Osteoblast (primary cell): ENCODE measurements at places on chromosomes 5 and 9. TPM values are rescaled to one million over a fixed set of nuclear protein-coding genes. Genes with fewer than 3 reads are reported as not detected.

DNA sequence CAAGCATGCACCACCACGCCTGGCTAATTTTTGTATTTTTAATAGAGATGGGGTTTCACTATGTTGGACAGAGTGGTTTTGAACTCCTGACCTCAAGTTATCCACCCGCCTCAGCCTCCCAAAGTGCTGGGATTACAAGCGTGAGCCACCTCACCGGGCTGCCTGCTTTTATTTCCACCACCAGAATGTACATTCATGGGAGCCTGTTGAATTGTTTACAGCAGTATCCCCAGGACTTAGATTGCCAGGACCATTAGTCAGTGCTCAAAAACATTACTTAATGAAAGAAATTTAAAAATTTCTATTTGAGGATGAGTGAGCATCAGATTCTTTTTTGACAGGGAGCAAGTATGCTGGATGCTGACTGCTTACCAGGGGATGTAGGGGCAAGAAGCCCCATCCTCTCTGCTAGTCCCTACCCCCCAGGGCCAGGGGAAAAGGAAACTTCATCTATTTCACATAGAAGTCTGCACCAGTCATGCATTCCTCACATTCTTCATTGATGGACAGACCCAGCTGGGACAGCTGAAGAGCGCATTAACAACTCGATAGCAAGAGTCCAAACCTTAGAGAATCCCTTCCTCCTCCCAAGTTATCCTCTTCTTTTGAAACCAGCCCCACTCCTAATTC lies 10.3 kb upstream of the RGMB start:
- H3K27ac ChIP-seq = peak overlapping the region; percentile 68
- H3K27me3 ChIP-seq = no peaks in the 10 kb centered on the region
- DNase-seq = peak; percentile 92
- H3K36me3 ChIP-seq = no peaks in the 10 kb centered on the region
- no peak overlapping the region for H3K4me3 ChIP-seq

GRCh38 chr9:31034311-31034710 lies 1350.1 kb upstream of the ACO1 start:
- no peak overlapping the region for H3K27ac ChIP-seq
- DNase-seq = no peak
- peaks cover 4% of the 10 kb centered on the region for H3K4me1 ChIP-seq
- H3K36me3 ChIP-seq = no peaks in the 10 kb centered on the region
- H3K4me3 ChIP-seq = no peak overlapping the region

- no peak for DNase-seq
- no peak overlapping the region for H3K27ac ChIP-seq
- peaks cover 23% of the 10 kb centered on the region for H3K36me3 ChIP-seq
- H3K4me1 ChIP-seq = peaks cover 9% of the 10 kb centered on the region
- no peak overlapping the region for H3K4me3 ChIP-seq
Measured at GRCh38 chr9:132627594-132627993, 42.2 kb downstream of the DDX31 start.

- H3K4me3 ChIP-seq = no peak overlapping the region
- no peaks in the 10 kb centered on the region for H3K27me3 ChIP-seq
- H3K27ac ChIP-seq = peak overlapping the region; percentile 56
- peaks cover 28% of the 10 kb centered on the region for H3K4me1 ChIP-seq
- no peaks in the 10 kb centered on the region for H3K36me3 ChIP-seq
Measured at GRCh38 chr5:68554571-68555279, 339.2 kb downstream of the PIK3R1 start.

The LHFPL2 gene
- 63.6 and 64.4 TPM in 2 replicates for total RNA-seq

The SAXO1 gene
- total RNA-seq = under 0.01 TPM in 2 replicates

DNA sequence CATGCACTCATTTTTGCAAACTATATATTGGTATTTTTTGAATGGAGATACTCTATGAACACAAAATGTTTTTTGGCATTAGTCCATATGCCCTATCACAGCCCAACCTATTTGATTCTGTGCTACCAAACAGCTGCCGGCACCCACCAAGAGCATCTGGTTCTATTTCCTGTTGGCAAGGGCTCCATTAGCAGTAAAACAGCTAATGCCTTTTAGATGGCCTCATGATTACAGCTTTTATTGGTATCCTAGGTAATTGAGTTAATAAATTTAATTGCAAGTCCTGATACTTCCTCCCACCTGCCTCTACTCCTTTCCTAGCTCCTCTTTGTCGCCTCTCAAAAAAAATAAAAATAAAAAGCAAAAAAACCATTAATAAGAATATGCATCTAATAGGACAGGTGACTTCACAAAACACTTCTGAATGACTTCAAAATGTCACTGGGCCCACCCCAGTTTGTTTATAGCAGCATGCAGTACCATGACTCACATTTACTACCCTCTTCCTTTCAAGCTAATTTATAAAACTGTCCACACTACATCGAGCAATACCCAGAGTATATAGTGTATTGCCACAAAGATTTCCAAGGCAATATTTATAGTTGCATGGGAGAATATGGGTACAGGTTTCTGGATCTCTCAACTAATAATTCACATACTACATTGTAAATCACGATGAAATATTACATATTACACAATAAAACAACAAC lies 620.4 kb downstream of the SLCO4C1 start:
- no peaks in the 10 kb centered on the region for H3K27me3 ChIP-seq
- no peak for DNase-seq
- H3K4me1 ChIP-seq = peaks cover 3% of the 10 kb centered on the region
- no peak overlapping the region for H3K4me3 ChIP-seq

The CTXN3 gene
- total RNA-seq = not detected in 2 replicates

The CMYA5 gene
- 2.1 and 2.2 TPM in 2 replicates for total RNA-seq

GRCh38 chr9:36208521-36209253 lies 18.0 kb downstream of the CLTA start:
- no peaks in the 10 kb centered on the region for H3K27me3 ChIP-seq
- peak overlapping the region; percentile 60 for H3K27ac ChIP-seq
- DNase-seq = peak; percentile 82
- H3K4me3 ChIP-seq = no peak overlapping the region
- peaks cover 80% of the 10 kb centered on the region for H3K36me3 ChIP-seq

The ACOT12 gene
- total RNA-seq = 0.29 TPM in 1 of 2 replicates, not detected in the other

DNA sequence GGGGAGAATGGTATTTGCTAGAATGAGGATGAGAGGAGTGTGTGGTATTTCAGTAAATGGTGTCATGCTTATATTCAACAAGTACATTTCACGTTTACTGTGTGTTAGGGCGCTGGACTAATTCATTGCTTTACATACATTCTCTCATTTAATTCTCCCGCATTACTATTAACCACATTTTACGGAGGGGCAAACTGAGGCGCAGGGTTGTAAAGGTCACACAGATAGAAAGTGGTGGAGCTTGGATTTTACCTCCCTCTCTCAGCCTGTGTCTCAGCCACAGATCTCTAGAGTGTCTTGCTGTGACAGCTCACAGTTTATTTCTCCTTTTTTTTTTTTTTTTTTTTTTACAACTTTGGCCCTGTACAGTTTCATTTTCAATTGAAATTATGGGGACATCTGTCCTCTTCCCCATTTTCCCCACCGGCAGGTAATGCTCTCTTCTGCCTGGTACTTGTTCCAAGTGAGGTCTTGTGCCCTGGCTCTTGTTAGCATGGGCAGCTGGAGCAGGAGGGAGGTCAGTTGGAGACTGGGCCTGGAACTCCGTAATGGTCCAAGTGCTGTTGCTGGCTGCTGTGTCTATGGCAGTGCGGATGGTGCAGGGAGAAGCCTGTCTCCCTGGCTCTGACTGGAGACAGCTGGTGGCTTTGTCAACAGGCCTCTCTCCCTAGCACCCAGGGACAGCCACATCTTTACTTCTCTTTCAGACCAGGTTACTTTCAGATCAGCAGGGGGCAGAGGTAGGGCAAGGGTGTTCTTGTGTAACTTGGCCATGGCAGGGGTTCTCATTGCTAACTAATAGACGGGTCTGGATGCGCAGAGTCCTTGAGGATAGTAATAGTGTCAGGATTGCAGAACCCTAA lies 20.5 kb upstream of the NDST1 start:
- peak; percentile 86 for DNase-seq
- H3K36me3 ChIP-seq = peaks cover 29% of the 10 kb centered on the region
- peaks cover 51% of the 10 kb centered on the region for H3K4me1 ChIP-seq
- peak overlapping the region; percentile 96 for H3K4me3 ChIP-seq

The IL13 gene
- total RNA-seq = under 0.01 TPM in 1 of 2 replicates, not detected in the other

- H3K36me3 ChIP-seq = no peaks in the 10 kb centered on the region
- H3K4me1 ChIP-seq = no peaks in the 10 kb centered on the region
- no peaks in the 10 kb centered on the region for H3K27me3 ChIP-seq
- no peak for DNase-seq
Measured at GRCh38 chr5:148202531-148203203, at the start of gene SPINK6. Gene SPINK6 (plus strand): TSS chr5:148203042. CDS start chr5:148203097, 55 bp downstream.

DNA sequence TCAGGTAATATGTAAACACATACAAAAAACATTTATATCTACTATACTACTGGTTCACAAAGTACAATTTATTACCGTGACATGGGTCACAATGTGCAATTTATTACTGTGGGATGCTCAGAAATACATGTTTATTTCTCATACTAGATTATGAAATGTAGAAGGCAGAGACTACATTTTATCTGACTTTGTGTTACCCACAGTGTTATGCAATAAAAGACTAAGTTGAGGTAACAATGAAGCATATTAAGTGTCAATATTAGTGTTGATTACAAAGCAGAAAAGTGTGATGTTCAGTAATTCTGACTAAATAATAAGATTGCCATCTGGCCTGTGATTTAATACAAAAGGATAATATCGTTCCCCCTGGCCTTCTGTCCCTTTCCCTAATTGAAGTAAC lies 42.4 kb downstream of the CPLANE1 start:
- H3K4me1 ChIP-seq = no peaks in the 10 kb centered on the region
- no peak for DNase-seq
- H3K36me3 ChIP-seq = peaks cover 17% of the 10 kb centered on the region
- H3K27ac ChIP-seq = no peak overlapping the region
- H3K4me3 ChIP-seq = no peak overlapping the region
- no peaks in the 10 kb centered on the region for H3K27me3 ChIP-seq

The C1QTNF3 gene
- 2.2 and 2.4 TPM in 2 replicates for total RNA-seq

GRCh38 chr9:18361646-18362045 lies 112.3 kb upstream of the ADAMTSL1 start:
- H3K27ac ChIP-seq = no peak overlapping the region
- peaks cover 46% of the 10 kb centered on the region for H3K4me1 ChIP-seq
- no peak overlapping the region for H3K4me3 ChIP-seq

GRCh38 chr9:118273048-118273447 lies 568.8 kb downstream of the TLR4 start:
- no peaks in the 10 kb centered on the region for H3K4me1 ChIP-seq
- H3K36me3 ChIP-seq = no peaks in the 10 kb centered on the region
- no peak overlapping the region for H3K4me3 ChIP-seq
- H3K27me3 ChIP-seq = no peaks in the 10 kb centered on the region

- H3K4me3 ChIP-seq = peak overlapping the region; percentile 48
- H3K36me3 ChIP-seq = peaks cover 37% of the 10 kb centered on the region
- DNase-seq = peak; percentile 91
- H3K27ac ChIP-seq = peak overlapping the region; percentile 71
Measured at GRCh38 chr5:135353952-135354721, 44.9 kb downstream of the MACROH2A1 start.

DNA sequence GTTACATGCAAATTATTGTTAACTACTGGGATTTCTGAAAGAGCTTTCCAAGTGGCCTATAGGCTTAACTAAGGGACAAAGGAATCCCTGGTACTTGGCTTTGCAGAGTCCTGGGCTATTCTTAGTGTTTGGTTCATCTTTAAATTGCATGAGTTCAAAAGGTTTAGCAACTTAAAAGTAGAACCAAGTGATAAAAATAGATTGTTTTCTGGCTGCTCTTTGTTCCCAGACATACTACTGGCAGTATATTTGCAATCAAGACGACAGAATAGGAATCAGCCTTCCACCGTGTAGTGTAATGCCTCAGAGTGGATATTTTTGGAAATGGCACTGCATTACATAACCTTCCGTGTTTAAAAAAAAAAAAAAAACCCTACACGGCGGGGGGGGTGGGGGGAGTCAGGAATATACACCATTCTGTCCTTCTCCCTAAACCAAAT lies 1.0 kb downstream of the NREP start:
- peak; percentile 50 for DNase-seq
- H3K4me3 ChIP-seq = peak overlapping the region; percentile 89
- H3K27ac ChIP-seq = peak overlapping the region; percentile 93

DNA sequence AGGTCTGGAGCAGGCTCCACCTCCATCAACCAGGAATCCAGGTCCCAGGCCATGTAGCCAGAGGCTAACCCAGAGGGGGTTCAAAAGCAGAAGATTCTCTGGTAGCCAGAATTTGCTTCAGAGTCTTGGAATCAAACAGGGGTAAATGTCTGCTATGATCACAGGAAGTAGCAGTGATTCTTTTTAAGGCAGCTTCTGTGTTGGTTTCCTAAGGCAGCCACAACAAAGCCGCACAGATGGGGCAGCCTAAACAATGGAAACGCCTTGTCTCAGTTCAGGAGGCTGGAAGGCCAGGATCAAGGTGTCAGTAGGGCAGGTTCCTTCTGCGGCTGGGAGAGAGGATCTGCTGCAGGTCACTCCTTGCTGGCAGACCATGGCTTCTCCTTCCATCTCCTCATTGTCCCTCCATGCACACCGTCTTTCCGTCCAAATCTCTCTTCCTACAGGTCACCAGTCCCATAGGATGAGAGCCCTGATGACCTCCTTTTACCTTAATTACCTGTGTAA lies 167.3 kb downstream of the ROR2 start:
- peaks cover 4% of the 10 kb centered on the region for H3K4me1 ChIP-seq
- H3K27ac ChIP-seq = no peak overlapping the region
- H3K27me3 ChIP-seq = peaks cover 35% of the 10 kb centered on the region
- no peak for DNase-seq

The GFI1B gene
- total RNA-seq = under 0.01 TPM in 1 of 2 replicates, not detected in the other
